Fibroblast of the aortic adventitia (primary cell): ENCODE measurements at places on chromosomes 12 and 14. TPM values are rescaled to one million over a fixed set of nuclear protein-coding genes. Genes with fewer than 3 reads are reported as not detected.

The CD163 gene
- total RNA-seq = not detected in 2 replicates

The C12orf60 gene
- 0.65 and 0.99 TPM in 2 replicates for total RNA-seq

The MYH6 gene
- not detected in 2 replicates for total RNA-seq

The CACNA1C gene
- total RNA-seq = 6.0 and 16.6 TPM in 2 replicates

The ASCL1 gene
- not detected in 2 replicates for total RNA-seq

The OR6C2 gene
- total RNA-seq = not detected in 2 replicates

The GUCY2C gene
- not detected in 2 replicates for total RNA-seq

The NAV3 gene
- 83.1 and 121 TPM in 2 replicates for total RNA-seq

The GCH1 gene
- 1.9 and 2.3 TPM in 2 replicates for total RNA-seq

The CRIP1 gene
- total RNA-seq = 9.4 and 28.4 TPM in 2 replicates

The LMO3 gene
- 3.6 and 12.8 TPM in 2 replicates for total RNA-seq

The WNT5B gene
- total RNA-seq = 3.1 and 16.6 TPM in 2 replicates

The TOMM20L gene
- not detected in 2 replicates for total RNA-seq

The MGP gene
- 223 and 529 TPM in 2 replicates for total RNA-seq
